GM23248 (cell line): ENCODE measurements at places on chromosomes 2 and 18. TPM values are rescaled to one million over a fixed set of nuclear protein-coding genes. Genes with fewer than 3 reads are reported as not detected.

Gene NR4A2
- 0.86 and 1.1 TPM in 2 replicates for total RNA-seq

Gene SULT1C4
- not detected in 2 replicates for total RNA-seq

GRCh38 chr2:29097569-29097968 is 17.6 kb upstream of the CLIP4 start:
- H3K27me3 ChIP-seq = no peaks in the 10 kb centered on the region
- H3K36me3 ChIP-seq = no peaks in the 10 kb centered on the region
- no peak overlapping the region for H3K27ac ChIP-seq
- no peaks in the 10 kb centered on the region for H3K4me1 ChIP-seq

- DNase-seq = peak; percentile 63
- H3K27me3 ChIP-seq = no peaks in the 10 kb centered on the region
- no peaks in the 10 kb centered on the region for H3K4me1 ChIP-seq
- no peak overlapping the region for H3K4me3 ChIP-seq
Measured at GRCh38 chr2:102442967-102443828, 20.2 kb downstream of the IL18RAP start.

DNA sequence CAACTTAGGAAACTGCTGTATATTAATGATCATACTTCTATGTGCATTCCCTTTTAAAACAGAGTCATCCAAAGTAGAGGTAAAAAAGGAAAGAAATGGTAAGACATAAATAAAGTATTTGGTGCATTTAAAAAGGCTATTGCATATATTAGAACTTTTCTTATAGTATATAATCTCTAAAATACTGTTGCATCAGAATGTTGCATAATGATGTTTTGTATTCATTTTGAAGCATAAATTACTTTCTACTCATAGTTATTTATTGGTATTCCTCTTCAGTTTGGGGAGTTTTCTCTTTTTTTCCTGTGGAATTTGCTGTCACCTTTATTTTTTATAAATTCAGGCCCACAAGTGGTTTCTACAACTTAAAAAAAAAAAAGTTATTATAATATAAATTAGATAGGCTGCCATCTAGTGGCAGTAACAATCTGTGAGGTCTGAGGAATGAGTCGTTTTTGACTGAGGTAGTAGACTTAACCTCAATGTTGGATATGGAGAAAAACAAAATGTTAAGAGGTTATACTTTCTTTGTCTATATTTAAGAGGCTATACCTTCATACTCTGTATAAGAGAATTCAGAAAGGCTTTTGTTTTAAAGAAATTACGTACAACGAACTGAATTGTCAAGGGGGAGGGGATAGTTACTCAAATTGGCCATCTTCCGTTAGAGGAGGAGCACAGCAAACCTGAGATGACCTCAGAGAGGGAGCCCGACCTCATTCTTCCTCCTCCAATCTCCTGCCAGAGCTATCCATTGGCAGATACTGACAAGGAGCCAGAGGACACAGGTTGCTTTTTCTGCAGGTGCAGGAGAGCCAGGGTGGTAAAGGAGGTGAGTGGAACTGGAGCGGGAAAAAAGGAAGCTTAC is 23.8 kb downstream of the ANKAR start:
- no peak overlapping the region for H3K27ac ChIP-seq
- H3K4me3 ChIP-seq = no peak overlapping the region
- no peaks in the 10 kb centered on the region for H3K36me3 ChIP-seq
- peak; percentile 77 for DNase-seq
- 0 out of 2 replicates have a peak, but pooled peaks cover 4% of the 10 kb centered on the region for H3K4me1 ChIP-seq
- H3K27me3 ChIP-seq = no peaks in the 10 kb centered on the region

DNA sequence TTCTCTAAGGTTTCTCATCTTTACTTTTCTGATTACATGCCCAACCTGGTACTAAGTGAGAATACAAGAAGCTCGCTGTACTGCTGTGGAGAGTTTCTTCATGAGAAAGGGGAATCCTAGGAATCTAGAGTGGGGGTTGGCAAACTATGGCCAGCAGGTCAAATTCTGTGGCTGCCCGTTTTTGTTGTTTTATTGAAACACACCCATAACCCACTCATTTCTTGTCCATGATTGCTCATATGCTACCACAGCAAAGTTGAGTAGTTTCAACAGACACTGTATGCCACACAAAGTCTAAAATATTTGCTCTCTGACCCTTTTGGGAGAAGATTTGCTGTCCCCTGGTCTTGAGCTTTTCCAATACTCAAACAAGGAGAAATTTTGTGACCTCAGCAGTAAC is 58.8 kb downstream of the C2orf74 start:
- H3K36me3 ChIP-seq = peaks cover 50% of the 10 kb centered on the region
- no peaks in the 10 kb centered on the region for H3K27me3 ChIP-seq
- H3K27ac ChIP-seq = peak overlapping the region; percentile 59
- peaks cover 22% of the 10 kb centered on the region for H3K4me1 ChIP-seq
- DNase-seq = peak; percentile 69

DNA sequence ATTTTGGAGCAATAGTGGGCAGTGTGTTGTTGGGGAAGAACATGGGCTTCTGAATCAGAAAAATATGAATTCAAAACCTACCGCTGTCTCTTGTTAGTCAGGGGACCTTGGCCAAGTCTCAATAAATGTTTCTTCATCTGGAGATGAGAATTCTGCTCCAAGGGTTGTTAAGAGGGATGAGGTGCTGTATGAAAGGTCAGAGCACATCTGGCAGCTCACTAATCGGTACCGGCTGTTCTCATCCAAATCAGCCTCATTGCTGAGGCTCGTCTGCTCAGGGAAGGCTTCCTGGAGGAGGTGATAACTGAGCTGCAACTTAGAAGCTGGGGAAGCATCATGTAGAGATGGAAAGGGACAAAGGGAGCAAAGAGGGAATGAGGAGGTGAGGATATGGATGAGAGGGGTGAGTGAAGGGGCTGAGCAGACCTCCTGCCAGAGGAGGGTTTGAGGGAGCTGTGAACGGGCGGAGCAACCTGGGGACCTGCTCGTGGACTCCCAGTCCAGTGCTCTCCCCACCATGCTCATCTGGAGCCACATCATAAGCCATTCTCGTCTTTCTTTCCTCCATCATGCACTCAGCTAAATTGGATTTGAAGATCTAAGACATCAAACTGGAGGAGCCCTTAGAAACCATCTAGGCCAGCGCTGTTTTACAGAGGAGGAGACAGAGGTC is 47.4 kb downstream of the GREB1 start:
- H3K36me3 ChIP-seq = no peaks in the 10 kb centered on the region
- H3K27ac ChIP-seq = no peak overlapping the region
- H3K27me3 ChIP-seq = no peaks in the 10 kb centered on the region
- H3K4me3 ChIP-seq = no peak overlapping the region
- DNase-seq = peak; percentile 22

- H3K27me3 ChIP-seq = no peaks in the 10 kb centered on the region
- no peak overlapping the region for H3K27ac ChIP-seq
- H3K4me3 ChIP-seq = no peak overlapping the region
- no peaks in the 10 kb centered on the region for H3K4me1 ChIP-seq
- DNase-seq = no peak
Measured at GRCh38 chr2:204135752-204136151, 199.2 kb downstream of the ICOS start.

GRCh38 chr2:157874997-157875640 is 1.0 kb downstream of the ACVR1 start:
- H3K27me3 ChIP-seq = no peaks in the 10 kb centered on the region
- DNase-seq = peak; percentile 93
- peaks cover 21% of the 10 kb centered on the region for H3K4me1 ChIP-seq
- H3K27ac ChIP-seq = peak overlapping the region; percentile 87
- H3K36me3 ChIP-seq = no peaks in the 10 kb centered on the region
